SHP77 treated with DMSO at 0.1 percent for 48 hours (cell line): ENCODE measurements at places on chromosomes 7 and 10.
A peak's percentile ranks its signal among the peaks of the same experiment; 100 is the strongest.

GRCh38 chr7:30034501-30034900, 6.3 kb downstream of the PLEKHA8 start:
- DNase-seq: no peak

GRCh38 chr7:124201768-124202349, 169.0 kb upstream of the TMEM229A start:
- DNase-seq: no peak

- no peak for DNase-seq
Observed at GRCh38 chr10:7291487-7292270, 119.2 kb downstream of the SFMBT2 start.

DNA sequence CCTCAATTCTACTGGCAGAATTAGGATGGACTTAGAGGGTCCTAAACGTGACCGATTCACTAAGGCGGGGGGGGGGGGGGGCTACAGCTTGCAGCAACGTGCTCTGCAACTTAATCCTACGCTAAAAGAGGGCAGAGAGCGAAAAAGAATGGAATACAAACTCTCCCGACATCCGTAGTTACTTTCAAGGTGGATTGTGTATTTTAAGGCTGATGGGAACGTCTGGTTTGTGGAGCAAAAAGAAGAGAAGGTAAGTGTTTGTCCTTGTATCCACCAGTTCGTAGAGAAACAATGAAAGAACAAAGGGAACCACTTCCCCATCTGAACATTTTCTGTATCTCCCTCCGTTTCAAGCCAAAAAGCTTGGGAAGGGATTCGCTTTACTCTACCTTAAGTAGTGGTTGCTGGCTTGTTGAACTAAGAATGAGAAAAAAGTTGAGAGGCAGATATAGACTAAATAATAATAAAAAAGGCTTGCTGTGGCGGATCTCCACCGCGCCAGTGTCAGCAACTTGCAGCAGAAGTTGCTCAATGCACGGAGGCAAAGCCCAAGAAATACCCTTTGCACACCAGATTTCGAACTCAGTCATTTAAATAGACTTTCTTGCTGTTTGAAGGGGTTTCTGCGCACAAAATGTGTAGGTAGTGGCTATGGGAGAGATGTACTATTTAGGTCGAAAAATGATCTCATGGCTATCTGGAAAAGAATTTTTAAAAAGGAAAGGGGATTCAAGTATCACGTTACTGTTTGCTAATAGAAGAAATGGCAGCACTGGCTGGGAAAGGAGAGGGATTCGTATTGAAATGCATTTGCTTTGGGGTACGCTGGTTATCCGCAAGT, 736 bp downstream of the SKIDA1 start:
- DNase-seq: peak; percentile 41

GRCh38 chr10:33410096-33410859, 75.8 kb upstream of the NRP1 start:
- DNase-seq: no peak

DNA sequence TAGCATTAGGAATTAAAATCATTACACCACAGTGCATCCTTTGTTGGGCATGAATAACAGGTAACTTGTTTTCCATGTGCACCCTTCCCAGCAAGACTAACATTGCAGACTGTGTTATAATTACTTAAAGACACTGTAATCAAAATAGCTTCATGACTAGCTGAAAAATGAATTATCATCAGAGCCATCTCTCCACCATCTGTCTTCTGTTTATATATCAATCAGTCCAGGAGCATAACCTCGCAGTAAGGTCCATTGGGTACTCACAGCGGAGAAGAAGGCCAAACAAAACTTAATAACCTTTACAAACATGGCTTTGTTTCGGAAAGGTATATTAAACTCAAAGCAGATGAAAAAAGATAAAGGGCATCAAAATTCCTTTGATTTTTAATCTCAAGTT, 90.6 kb downstream of the ODAD2 start:
- DNase-seq: no peak

DNA sequence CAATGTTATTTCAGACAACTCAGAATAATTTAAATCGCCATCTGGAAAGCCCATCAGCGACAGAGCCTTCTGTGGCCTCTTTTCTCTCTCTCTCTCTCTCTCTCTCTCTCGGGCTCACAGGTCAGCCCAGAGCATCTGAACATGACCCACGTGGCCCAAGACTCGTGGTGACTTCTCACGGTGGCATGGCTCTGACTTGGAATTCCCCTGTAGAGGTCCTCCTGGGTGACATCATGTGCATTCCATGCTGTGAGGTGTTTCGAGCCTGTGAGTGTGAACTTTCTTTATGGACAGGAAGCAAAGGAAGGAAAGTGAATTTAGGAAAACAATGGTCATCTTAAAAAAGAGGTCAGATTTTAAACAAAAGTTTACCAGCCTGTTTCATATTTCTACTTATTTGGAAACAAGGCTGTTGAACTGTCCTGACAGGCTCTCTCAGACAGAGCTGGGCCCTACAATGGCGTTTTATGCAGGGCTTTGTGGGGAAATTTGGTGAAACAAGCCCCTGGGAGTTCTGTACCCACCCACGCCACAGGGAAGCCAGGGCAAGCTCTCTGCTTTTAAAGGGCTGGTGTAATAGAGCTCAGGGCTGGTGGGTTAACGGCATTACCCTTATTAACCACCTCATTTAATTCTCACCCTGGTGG, 359.7 kb upstream of the ZNF32 start:
- no peak for DNase-seq

DNA sequence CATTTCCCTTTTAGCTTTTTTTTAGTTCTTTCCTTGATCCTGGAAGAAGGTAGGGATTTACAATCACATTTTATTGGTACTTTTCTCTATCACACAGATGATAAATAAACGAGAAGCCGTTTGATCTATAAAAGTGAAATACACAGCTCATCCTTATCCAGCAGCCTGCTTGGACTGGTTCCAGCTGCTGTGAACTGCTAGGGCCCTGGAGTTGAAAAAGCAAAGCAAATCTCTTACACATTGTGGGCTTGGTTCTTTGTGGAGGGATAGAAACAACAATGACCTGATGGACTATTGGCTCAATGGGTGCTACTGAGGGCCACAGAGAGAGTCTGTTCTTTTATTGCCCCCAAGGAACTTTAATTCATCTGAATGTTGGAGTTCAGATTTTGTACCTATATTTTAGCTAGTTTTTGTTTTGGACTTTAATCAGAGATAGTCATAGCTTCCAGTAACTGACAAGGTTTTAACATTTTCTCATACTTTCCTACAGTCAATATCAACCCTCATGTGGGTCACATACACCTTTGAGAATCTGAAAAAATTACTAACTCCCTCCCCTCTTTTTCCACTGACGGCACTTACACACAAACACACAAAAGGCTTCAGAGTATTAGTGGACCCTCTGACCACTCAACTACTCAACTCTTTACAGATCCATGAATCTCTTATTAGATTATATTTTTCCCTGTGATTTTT, 91.6 kb upstream of the CCDC6 start:
- DNase-seq: no peak

GRCh38 chr7:28395831-28396230, 16.5 kb upstream of the CREB5 start:
- no peak for DNase-seq

- no peak for DNase-seq
Observed at GRCh38 chr7:135831455-135832195, 83.0 kb upstream of the FAM180A start.

GRCh38 chr7:91569728-91570457, 305.7 kb downstream of the FZD1 start:
- DNase-seq: peak; percentile 17

- DNase-seq: no peak
Observed at GRCh38 chr10:93438613-93439253, 43.4 kb downstream of the MYOF start.

- no peak for DNase-seq
Observed at GRCh38 chr7:19362099-19362498, 216.9 kb upstream of the FERD3L start.

DNA sequence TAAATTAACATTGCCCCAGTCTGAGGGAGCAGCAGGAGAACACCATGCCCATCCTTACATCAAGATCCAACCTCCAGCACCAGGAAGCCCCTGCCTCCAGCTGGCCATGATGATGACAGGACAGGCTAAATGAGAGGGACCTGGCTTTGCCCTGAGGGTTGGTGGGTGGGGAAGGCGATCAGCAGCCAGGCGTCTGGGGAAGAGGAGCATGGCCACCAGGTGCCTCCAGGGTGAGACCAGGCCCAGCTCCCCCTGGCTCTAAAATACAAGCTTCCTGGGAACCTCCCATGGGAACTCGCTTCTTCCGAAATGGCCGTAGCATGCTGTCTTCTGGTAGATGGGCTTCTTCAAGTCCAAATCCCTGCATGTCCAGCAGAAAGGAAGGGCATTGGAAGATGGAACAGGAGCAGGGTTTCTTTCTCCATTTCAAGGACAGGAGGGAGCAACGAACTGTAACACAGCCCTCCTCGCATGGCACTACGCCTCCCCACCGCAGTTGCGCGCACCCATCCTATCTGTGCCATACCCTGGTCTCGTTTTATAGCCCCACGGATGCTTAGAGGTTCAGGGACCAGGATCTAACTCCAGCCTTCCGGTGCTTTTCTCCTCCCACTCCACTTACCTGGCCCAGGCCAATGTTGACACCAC, 15.8 kb downstream of the MAT1A start:
- no peak for DNase-seq
